Adrenal gland (tissue), 19 donors: ENCODE measurements at places on chromosomes 12 and 14. TPM values are rescaled to one million over a fixed set of nuclear protein-coding genes. Genes with fewer than 3 reads are reported as not detected.

GAS2L3 gene
- 0.48 TPM for total RNA-seq

SALL2 gene
- total RNA-seq: 7.0 TPM

PLA2G1B gene
- not detected for total RNA-seq

INHBE gene
- total RNA-seq: not detected

DPY19L2 gene
- 12.3 TPM for total RNA-seq

FITM1 gene
- 6.9 TPM for total RNA-seq

FOXG1 gene
- total RNA-seq: not detected

LRRIQ1 gene
- total RNA-seq: 0.43 TPM

TSPAN11 gene
- total RNA-seq: 0.48 TPM

NTS gene
- total RNA-seq: 3.7 TPM

ACSM4 gene
- total RNA-seq: not detected
